GM12865 (cell line): ENCODE measurements at places on chromosomes 6 and 20.

DNA sequence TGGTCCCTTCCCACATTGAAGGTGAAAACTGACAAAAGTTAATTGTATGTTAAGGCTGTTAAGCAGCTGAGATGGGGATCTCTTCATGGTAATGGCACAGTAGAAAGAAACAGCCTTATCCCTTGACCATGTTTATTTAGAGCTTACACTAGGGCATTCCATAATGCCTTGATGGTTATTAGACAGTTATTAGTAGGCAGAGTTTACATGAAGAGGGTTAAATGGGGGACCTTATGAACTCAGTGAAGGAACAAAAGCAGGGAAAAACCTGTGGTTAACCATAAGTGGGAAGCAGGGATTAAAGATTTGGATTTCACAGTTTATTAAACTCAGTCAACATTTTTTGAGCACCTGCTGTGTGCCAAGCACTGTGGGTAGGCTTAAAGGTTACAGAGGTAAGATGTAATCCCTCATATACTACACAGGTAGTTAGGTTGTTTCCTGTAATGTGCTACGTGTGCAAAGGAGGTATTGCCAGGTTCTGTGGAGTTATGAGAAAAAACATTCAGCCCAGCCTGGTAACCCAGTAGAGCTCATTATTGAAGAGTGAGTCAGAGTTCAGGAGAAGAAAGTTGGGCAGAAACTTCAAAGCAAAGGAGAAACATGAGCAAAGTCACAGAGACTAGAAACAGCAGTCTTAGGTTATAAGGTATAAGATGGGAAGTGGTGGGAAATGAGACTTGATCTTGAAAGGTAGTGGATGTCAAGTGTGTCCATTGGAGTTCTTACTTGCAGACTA lies 32.3 kb upstream of the GNRH2 start:
- DNase-seq, result no peak

DNA sequence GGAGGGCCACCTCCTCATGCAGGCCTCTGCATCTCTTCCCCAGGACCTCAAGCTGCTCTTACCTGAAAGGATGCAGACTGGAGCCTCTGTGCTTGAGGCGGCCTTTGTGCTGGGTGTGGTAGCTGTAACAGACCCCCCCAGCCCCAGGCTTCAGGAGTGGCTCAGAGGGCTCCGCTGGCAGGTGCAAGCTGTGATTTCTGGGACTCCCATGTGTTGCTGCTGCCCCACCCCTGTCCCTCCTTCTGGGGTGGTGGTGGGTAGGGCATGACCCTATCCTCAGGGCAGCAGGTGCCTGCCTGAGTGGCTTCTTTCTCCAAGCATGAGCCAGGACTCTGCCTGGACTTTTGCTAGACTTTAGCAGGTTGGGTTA lies 121.2 kb downstream of the SULF2 start:
- DNase-seq, result no peak

DNA sequence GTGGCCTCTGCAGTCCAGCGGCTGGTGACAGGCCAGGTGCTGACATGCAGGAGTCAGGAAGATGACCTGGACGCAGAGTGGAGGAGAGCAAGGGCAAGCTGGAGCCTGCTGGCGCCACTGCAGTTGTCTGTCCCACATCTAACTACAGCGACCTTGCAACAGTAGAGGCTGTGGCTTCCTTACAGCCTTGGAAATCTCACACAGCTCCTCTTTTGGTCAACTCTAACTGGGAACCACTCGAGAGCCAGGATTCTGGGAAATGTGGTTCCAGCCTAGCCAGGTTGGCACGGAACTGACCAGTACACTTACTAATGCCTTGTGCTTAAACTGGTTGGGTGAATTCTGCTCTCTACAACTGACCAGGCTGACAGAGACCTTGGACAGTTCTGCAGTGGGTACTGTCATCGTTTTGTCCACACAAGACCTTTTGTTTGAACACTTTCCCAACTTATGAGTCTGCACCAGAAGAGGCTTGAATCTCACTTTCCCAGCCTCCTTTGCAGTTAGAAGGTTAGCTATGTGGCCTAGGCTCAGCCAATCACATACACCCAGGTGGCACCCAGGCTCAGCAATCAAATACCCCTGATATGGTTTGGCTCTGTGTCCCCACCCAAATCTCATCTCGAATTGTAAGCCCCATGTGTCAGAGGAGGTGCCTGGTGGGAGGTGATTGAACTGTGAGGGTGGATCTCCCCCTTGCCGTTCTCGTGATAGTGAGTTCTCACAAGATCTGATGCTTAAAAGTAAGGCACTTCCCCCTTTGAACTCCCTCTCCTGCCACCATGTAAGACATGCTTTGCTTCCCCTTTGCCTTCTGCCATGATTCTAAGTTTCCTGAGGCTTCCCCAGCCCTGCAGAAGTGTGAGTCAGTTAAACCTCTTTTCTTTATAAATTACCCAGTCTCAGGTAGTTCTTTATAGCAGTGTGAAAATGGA lies 153.5 kb downstream of the ZMYND8 start:
- no peak for DNase-seq

DNA sequence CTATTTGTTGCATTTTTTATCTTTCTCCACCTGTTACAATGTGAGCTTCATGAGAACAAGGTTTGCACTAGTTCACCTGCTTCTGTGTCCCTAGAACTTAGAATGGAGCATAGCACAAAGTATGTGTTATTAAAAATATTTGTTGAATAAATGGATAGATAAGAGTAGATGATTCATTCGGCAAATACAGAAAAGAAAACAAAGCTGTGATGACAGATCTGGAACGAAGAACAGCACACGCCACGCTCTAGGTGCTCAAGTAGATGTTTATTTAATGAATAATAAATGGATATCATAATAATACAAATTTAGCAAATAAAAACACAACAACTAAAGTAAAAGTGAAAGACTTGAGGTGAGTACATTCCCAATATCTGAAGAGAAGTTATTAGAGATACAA lies 273.1 kb downstream of the HAO1 start:
- DNase-seq, result no peak

DNA sequence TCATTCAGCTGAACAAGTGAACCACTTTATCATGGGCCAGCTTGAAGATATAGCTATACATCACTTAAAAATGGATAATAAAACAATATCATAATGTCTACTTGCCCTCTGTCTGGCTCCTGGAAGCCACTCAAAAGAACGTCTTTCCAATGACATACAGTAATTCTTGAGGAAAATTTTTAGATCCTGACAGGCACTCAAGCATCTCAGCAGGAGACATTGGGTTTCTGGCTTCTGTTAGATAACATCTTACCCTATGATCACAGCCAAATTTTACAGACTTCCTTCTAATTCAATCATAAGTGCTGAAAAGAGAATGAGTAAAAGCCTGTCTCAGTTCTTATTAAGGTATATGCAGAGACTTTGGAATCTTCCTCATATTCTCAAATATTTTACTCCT lies 330 bp downstream of the CGA start:
- no peak for DNase-seq

DNA sequence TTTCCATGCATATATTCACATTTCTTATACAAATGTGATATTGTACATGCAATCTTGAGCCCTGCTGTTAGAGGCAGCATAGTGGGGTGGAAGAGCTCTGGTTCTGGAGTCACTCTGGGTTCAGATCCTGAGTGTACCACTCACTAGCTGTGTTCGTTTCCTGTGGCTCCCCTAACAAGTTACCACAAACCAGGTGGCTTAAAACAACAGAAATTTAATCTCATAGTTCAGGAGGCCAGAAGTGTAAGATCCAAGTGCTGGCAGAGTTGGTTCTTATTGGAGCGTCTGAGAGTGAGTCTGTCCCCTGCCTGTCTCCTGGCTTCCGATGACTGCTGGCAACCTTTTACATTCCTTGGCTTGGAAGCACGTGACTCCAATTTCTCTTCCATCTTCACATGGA lies 115.6 kb downstream of the MAP3K7 start:
- DNase-seq, result no peak

DNA sequence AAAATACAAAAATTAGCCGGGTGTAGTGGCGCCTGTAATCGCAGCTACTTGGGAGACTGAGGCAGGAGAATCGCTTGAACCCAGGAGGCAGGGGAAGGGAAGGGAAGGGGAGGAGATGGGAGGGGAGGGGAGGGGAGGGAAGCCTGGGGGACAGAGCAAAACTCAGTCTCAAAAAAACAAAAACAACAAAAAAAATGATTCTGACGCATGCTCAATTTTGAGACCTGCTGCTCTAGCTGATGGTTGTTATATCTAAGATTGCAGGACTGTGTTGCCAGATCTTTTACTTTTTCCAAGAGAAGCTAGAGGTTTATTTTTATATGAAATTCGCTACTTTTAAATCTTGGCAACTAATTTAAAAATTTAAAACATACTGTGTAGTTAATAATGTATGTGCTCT lies 2.4 kb upstream of the WFDC2 start:
- no peak for DNase-seq

DNA sequence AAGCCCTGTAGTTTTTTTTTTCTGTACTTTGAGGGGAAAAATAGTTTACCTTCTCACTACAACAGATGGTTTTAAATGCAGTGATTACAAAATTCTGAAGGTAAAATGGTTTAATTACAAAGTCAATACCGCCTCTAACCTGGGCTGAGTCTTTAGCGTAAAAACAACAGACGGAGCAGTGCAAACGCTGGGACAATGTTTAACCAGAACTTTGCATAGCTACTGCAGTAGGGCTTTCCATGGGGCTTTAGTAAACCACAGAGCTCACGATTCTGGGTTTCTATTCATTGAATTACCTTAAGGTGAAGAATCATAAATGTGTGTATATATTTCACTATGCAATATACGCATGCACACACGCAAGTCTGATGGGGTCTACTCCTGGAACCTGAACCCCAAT lies 77.9 kb downstream of the RFX6 start:
- no peak for DNase-seq

- DNase-seq, result peak; percentile 15
Observed at GRCh38 chr6:134035823-134036296, 16.6 kb downstream of the SLC2A12 start.

DNA sequence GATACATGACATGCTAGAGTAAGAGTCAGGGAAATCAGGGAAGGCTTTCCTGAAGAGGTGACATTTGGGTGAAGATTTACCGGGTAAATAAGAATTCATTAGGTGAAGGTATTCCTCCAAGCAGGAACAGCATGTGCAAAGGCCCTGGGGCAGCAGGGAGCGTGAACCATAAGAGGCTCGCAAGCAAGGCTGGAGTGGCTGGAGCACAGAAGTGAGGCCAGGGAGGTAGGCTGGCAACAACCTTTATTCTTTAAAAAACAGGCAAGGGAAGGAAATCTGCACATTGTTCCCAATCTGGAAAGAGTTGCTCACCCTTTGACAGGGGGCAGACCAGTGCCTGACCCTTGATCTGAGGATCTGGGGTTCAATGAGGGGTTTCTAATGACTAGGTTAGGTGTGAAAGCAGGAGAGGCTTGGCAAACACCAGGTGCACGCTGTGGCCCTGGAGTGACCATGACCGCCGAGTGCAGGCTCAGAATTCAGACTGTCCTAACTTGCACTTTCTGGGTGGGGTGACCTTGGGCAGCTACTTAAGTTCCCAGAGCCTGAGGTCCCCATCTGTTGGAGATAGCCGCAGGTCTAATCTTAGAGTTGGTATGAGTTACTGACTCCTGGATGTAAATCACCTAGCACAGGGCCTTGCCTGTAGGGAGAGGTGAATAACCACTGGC lies 1.9 kb downstream of the KIAA1755 start:
- DNase-seq, result no peak

GRCh38 chr6:15317934-15318902 lies 72.3 kb downstream of the JARID2 start:
- DNase-seq, result no peak

DNA sequence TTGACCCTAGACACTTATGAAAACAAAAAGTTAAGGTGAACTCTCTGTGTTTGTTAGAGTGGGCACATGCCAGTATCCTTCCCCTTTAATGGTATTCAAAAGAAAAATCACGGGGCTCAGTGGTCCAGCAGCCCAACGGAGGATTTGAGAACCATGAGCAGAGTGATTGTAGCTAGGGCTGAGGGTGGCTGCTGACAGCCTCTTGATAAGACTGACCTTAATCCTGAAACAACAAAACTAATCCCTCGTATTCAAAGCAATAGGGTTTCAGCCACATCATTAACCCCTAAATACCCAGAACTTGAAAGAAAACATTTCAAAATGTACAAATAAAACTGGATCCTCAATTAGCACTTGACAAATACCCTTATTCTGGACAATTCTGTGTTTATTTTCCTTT lies 95.1 kb downstream of the SNAP25 start:
- no peak for DNase-seq

DNA sequence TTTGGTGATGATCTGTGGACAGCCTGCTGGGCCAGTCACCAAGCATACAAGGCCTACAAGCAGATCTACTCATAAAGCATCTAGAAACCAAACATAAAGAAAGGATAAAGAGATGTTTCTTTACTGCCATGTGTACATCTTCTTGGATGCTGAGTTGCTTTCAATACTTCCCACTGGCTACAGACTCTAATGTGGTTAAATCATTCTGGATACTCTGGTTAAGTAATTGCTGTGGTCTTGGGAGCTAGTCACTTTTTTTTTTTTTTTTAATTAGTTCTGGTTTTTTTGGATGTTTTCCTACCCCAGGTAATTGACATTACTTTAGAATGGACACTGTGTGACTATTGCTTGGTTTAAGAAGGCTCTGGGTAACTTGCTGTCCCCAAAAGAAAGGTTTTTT lies 215.4 kb upstream of the RUNX2 start:
- DNase-seq, result no peak

- DNase-seq, result no peak
Observed at GRCh38 chr6:111533087-111533784, 50.2 kb upstream of the REV3L start.

DNA sequence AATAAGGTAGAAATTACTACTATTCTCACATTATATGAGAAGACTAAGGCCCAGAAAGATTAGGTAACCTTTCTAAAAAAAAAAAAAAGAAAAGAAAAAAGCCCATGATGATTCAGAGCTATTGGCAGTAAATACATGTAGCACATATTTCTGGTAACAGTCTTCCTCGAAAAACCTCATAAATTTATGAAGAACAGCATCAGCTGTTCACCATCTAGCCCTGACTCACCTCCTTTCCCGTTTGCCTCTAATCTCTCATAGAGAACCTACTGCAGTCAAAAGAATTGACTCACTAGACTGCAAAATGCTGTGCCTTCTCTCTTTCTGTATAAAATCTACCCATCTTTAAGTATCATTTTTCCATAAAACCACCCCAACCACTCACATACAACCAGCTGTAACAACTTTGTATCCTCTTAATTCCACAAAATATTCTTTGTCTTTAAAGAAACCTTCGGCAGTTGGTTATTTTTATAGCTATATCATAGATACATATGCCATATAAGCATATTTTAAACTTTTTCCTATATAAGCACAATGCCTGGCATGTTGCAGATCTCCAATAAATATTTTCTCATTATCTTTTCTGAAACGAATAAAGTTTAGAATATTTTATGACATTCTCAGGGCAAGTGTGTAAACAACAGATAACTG lies 152.7 kb upstream of the ENPP5 start:
- no peak for DNase-seq

DNA sequence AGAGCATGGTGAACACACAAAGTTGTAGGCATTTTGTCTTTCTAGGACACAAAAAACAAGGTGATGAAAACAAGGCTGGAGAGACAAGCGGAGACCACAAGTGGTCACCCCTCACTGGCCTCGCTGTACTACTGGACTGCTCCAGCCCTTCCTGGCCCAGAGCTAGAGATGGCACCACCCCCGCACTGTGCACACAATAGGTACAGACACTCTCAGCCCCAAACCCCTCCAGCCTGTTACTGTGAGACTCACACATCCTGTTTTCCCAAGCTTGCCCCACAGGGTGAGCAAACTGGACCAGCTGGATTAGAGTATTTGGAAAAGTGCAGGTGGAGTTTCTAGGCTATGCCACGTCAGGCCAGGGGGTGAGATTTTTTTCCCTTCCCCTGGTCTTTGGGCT lies 8.4 kb upstream of the ZSWIM1 start:
- no peak for DNase-seq

GRCh38 chr6:21666201-21666691 lies 72.7 kb downstream of the SOX4 start:
- peak; percentile 22 for DNase-seq
